Hippocampal formation (tissue), 2 donors: ENCODE measurements at places on chromosomes 4 and X.

GRCh38 chr4:5037553-5038551 lies 13.4 kb upstream of the STK32B start:
- DNase-seq = peak; percentile 1

DNA sequence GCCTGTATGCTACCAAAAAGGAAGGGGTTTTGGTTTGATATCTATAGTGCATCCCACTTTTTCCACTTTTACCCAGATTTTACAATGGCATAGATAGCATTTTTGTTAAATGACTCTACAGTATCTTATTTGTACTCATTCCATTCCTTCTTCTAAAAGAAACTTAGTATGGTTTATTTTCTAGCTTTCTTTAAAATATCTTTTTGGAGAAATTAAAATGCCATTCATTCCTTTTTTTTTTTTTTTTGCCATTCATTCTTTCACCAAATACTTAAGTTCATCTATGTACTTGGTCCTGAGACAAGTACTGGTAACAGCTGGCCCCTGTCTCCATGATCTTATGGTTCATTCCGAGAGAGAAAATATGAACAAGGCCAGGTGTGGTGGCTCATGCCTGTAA lies 49.1 kb downstream of the MID1 start:
- DNase-seq = no peak

DNA sequence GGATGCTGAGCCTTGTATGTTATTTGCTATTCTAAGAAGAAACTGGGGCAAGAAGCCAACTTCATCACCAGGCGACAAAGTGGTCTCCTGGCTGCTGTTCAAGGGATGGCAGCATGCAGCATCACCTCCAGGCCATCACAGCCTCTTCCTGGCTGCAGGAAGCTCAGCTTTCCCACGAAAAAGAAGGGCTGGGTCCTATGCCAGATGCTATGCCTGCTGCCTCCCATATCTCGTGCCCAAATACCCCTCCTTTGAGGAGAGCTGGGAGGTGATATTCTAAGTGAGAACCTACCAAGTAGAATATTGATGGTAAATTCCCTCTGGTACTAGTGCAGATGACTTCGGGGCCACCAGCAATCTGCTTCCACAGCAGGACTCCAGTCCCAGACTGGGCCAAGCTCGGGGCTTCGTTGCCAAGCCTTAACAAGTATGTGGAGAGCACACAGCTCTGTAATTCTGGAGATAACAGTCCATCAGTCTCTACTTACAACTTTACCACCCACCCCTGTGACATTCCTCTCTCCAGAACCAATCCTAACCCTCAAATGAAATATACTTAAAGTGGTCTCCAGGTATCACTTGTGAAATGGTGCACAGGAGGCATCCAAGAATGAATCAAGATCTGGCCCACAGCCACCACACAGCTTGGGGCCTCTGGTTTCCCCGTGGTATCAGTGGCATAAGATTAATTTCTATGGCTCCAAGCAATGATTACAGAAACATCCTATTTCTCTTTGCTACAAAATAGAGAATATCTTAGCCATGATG lies 149.3 kb downstream of the PALLD start:
- DNase-seq = no peak

- DNase-seq = peak; percentile 4
Measured at GRCh38 chrX:119887721-119888425, 7.8 kb upstream of the AKAP14 start.

DNA sequence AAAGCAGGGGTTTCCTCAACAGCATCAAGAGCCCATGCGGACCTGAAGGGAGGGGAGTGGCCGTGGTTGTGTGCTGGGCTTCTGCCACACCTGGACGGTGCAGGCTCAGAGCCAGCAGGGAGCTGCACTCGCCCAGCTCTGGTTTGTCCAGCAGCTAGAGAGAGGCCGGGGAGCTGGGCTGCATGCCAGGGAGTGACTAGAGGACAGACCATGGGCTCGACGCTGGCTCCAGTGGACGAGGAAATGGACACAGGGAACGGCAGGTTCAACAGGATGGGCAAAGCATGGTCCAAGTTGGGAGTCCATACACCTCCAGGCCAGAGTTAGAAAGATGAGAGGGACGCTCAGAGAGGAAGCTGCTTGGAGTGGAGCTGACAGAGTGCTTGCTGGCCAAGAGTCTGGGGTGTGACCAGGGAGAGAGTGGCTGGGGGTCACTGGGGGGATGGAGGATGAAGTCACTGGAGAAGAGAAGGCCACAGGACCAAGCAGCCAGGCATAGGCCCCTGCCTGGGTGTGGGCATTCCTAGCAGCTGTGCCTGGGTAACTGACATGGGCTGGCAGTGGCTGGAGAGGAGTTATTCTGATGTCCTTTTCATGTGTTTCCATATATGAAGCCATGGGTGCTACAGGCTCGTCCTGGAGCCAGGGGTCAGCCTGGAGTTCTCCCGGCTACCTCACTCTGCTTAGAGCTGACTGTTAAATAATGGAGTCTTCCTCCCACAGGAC lies 42.8 kb downstream of the HTT-AS start:
- DNase-seq = no peak

DNA sequence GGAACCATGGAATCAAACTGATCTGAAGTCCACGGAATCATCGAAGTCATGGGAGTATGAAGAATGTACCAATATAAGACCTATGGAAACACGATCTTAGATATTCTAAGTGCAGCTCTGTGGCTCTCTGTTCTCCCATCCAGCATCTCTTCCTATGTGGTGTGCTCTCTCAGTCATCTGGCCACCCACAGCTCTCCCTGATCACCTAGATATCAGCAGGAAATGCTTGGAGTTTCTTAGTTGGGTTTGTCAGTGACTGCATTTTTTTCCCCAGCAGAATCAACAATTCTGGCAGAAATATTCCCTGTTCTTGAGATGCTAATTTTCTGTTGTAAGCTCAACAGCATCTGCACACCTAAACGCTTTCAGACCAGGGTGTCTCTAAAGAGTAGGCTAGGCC lies 94.1 kb downstream of the GC start:
- no peak for DNase-seq
